ENCODE measurements at places on chromosomes 3 and 15.

DNA sequence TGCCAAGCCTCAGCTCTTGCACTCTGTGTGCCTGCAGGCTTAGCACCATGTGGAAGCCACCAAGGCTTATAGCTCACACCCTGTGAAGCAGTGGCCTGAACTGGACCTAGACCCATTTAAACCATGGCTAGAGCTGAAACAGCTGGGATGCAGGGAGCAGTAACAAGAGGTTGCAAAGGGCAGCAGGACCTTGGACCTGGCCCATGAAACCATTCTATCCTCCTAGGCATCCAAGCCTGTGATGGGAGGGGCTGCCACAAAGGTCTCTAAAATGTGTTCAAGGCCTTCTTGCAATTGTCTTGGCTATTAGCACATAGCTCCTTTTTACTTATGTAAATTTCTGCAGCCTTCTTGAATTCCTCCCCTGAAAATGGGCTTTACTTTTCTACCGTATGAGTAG is 57.9 kb upstream of the NPAP1 start:
- no peak for DNase-seq

- DNase-seq: no peak
These were observed 109.6 kb upstream of the LMOD3 start for GRCh38 chr3:69231929-69232440.

DNA sequence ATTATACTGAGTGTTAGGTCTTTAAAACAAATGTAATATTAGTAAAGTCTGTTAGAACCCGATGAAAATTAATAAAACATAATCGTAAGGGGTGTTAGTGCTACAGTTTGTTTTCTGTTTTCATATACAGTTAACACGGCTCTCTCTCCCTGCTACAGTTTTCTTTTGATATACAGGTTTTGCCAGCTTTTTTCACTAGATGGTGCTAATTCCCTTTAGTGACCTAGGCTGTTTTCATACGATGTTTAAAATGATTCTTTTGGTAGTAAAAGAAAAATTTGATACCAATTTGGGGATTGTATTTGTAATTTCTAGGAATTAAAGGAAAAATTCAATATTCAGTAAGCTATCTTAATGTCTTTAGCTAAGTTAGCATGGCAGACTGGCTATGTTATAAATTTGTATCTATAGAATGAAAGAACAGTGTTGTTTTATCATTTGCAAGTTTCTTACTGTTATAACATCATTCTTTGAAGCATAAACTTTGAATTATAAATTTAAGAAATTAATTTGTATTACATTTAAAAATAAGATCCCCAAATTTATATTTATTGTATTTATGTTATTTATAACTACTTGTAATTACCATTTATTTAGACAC is 11.5 kb downstream of the APH1B start:
- no peak for DNase-seq

GRCh38 chr3:138036572-138036971 is 26.6 kb downstream of the CLDN18 start:
- DNase-seq: no peak

GRCh38 chr3:3110749-3111361 is 681 bp upstream of the IL5RA start:
- DNase-seq: no peak

DNA sequence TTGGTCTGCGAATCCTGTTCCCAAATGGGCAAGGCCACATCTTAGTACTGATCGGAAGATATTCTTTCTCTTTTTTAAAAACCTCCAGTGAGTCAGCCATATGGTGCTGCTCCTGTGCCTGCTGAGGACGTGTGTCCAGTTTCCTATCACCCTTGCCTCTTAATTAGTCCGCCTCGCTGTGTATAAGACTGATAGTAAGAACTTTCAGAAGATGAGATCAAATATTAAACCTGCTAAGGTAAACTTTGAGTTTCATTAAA is 612 bp downstream of the UBA5 start:
- DNase-seq: no peak

- no peak for DNase-seq
These were observed 6.1 kb upstream of the LEKR1 start for GRCh38 chr3:156819842-156820691.

GRCh38 chr3:131387796-131388489 is 6.4 kb downstream of the NUDT16 start:
- no peak for DNase-seq

DNA sequence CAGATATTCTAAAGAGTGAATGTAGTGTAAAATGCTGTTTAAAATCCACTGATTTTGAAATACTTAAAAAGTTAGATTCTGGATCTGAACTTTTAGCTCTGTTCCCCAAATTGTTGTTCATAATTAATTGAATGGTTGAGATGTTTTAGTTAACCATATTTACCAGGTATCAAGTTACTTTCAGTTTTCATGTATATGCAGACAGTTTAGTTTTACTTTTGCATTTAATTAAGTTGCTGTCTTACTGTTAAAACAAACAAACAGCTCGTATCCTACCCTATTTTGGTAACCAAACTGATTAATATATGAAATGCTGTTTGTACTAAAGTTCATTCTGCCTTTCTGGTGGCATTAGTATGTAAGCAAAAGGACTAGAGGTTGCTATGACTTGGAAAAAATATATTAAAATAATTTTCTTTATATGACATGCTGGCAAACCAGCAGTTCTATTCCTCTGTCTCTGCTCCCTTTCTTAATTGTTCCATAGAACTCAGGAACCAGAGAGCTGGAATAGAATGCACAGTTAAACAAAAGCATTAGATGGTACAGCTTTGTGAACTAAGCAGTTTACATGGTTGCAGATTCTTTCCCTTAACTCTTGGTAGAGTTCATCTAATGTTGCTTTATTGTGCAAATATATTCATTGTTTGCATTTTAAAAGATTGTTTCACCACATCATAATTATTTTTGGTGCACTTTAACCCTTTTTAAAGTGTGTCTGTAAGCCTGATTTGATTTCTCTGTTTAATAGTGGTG is 39.5 kb upstream of the SCAANT1 start:
- no peak for DNase-seq

DNA sequence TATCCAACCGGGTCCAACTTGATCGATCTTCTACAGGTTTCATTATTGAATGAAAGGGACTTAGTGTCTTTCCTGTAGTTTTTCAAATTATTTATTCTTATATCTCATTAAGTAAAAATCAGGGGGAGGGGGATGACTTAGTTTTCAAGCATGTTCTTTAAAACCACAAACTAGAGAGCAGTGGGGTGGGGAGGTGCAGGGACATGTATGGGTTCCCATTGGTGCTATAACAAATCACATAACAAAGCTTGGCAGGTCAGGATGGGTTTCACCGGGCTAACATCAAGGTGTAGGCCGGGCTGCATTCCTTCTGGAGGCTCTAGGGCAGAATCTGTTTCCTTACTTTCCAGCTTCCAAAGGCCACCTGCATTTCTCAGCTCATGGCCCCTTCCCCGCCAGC is 32.7 kb downstream of the CCNL1 start:
- DNase-seq: no peak

- no peak for DNase-seq
These were observed 9.2 kb upstream of the LYZL4 start for GRCh38 chr3:42419563-42419962.

- DNase-seq: no peak
These were observed 23.1 kb downstream of the MAPKBP1 start for GRCh38 chr15:41797201-41797944.

GRCh38 chr15:64013179-64014062 is 32.9 kb downstream of the DAPK2 start:
- DNase-seq: no peak

DNA sequence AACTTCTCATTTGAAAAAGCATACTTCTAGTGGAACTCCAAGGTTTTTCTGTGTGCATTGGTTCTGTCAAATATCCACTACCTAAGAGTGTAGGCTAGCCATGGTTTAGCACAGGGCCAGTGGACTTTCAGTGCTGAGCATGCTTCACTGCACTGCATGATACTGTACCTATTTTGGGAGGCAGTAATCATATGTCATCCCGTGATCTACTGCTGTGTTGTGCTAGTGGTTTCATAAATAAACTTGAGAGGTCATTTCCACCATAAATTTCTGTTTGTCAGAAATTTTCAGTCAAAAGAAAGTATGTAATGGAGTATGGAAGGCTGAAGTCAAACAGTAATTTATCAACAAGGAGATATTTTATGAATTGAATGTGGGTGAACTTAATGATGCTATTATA is 203.6 kb downstream of the ROBO1 start:
- DNase-seq: no peak

DNA sequence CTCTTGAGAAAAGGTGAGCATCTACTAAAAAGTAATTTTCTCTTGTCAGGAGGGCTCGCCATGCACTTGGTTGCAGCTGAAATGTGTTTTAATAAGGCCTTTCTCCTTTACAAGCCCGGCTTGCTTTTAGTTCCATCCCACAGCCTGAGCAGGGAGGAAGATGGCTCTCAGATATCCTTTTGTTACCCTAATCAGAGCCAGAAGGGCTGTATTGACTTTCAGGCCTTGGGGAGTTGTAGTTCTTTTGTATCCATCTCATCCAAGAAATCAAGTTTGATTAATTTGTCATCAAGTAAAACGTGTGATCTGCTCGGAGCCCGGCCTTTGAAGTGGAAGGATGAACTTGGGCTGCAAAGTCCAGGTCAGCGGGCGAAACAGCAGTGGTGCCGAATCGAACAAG is 52.9 kb downstream of the EIF4E3 start:
- DNase-seq: no peak

- no peak for DNase-seq
These were observed 4.9 kb upstream of the ITIH3 start for GRCh38 chr3:52789746-52790040.

DNA sequence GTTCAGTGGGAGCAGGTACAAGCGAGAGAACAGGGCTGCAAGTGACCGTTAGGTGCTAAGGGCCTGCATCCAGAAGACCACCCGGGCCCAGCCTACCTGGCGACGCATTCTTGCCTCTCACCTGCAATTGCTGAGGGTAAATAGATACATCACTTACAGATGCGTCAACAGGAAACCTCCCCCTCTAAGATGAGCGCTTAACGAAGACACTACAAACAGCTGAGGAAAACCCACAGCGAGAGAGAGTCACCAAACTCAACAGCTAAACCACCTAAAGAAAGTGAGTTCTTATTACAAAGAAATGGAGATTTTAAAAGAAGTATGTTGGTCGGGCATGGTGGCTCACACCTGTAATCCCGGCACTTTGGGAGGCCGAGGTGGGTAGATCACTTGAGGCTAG is 157.9 kb downstream of the CHSY1 start:
- DNase-seq: no peak

- DNase-seq: no peak
These were observed 24.5 kb upstream of the NEDD4 start for GRCh38 chr15:56017920-56018319.

GRCh38 chr3:171996178-171996817 is 43.1 kb upstream of the FNDC3B start:
- no peak for DNase-seq

- no peak for DNase-seq
These were observed 1.4 kb upstream of the TNFSF10 start for GRCh38 chr3:172524611-172525010.

- DNase-seq: peak; percentile 84
These were observed 46.6 kb upstream of the ATP2B2 start for GRCh38 chr3:10551821-10552630.

GRCh38 chr3:10547413-10547812 is 42.0 kb upstream of the ATP2B2 start:
- DNase-seq: no peak

GRCh38 chr3:154970797-154971196 is 109.3 kb upstream of the MME start:
- no peak for DNase-seq

DNA sequence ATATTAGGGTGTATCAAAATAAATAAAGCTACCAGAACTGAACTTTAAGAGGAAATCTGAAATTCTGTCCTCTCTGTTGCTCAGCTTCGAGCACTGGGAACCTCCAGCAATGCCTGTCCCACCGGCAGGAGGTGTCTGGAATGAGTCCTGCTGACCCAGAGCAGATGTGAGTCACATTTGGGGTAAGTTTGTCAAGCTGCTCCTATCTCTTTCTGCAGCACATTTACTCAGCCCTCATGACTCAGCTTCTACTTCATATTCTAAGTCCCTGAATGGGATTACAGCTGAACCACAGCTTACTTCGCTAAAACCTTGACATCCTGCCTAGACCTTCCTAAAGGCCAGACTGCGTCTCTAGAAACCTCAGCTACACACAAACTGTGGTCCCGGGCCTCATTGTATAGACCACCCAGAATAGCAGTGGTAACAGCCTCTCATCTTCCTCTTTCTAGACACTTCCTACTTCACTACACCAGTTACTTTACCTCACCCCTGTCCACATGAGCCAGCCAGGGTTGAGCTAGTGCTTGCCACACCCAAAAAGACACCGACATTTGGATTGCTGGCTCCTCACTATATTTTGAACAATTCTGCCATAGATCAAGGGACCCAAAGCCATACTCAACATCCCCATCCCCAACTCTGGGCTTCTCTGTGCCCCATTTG is 109.6 kb upstream of the TMCO5A start:
- DNase-seq: no peak

GRCh38 chr3:182212479-182213076 is 500.9 kb downstream of the SOX2 start:
- no peak for DNase-seq

DNA sequence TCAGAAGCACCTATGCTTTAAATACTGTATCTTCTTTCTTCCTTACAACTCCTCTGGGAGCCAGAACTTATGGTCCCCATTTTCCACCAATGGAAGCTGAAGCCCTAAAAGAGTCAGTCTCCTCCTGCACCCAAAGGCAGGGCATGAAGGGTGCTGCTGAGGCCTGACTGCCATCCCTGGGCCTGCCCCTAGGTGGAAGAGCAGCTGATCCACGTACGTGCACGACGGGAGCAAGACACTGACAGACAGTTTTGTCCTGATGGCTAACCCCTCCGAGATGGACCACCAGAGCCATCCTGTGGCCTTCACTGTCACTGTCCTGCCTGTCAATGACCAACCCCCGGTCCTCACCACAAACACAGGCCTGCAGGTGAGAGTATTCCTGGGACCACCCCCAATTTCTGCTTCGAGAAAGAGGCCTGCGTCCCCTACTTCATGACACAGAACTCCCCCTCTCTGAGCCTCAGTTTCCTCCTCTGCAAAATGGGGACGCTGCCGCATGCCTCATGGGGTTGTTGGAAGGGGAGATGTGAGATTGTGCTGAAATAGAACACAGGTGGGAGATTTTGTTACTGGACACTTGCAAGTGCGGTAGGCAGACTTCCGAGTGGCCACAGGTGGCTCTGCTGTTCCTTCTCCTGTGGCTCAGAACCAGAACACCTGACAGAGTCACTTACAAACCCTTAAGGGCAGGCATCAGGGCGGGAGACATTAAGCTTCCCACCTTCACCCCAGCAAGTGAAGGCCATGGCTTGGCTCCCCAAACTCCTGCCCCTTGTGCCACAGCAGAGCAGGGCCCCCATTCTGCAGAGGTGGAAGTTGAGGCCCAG is 175.4 kb downstream of the TBC1D2B start:
- DNase-seq: no peak

DNA sequence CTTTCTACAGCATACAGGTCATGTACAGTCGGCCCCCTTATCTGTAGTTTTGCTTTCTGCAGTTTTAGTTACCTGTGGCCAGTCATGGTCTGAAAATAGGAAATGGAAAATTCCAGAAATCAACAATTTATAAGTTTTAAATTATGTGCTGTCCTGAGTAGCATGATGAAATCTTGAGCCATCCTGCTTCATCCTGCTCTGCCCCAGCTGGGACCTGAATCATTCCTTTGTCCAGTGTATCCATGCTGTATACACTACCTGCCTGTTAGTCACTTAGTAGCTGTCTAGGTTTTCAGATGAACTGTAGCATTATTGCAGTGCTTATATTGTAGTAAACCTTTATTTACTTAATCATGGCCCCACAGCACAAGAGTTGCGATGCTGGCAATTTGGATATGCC is 44.8 kb downstream of the AP4E1 start:
- DNase-seq: no peak

GRCh38 chr3:55554634-55555425 is 67.7 kb upstream of the WNT5A start:
- DNase-seq: no peak

Measured in CD4-positive, alpha-beta T cell treated with Interleukin-17A for 4 hours (primary cell).